Lower leg skin (tissue), 4 donors: ENCODE measurements at places on chromosomes 16 and 17. TPM values are rescaled to one million over a fixed set of nuclear protein-coding genes. Genes with fewer than 3 reads are reported as not detected.

DNA sequence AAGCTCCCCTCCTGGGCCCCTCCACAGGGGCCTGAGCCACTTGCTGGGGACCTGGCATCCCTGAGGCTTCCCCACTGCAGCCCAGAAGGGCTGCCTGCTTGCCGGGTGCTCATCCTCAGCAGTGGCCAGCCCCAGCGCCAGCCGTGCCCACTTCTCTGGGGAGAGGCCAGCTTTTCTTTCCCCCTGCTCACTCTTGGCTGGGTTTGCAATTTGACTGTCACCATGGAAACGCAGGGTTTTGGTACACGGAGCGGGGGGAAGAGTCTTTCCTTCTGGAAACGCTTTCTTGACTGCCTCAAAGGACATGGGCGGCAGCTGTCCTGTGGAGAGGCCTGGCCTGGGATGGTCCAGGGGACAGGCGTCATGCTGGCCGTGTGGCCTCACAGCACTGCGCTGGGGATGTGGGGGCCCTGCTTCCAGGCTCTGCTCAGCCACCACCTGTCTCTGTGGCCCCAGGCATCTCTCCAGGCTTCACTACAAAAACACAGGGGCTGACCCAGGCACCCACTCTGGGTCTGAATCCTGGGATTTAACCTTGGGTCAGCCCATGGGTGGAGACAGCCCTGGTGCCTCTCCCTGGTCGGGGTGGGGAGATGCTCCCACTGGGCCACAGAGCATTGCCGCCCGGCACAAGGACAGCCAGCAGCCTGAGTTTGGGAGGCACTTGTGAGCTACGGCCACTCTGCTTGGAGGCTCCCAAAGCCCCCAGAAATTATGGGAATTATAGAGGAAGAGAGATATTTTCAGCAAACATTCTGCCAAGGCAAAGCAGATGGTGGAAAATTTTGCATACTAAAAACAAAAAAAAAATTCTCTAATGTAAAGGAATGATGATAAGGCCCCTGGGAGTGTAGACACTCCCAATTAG lies 45.9 kb upstream of the DOC2B start:
- DNase-seq, result no peak

- DNase-seq, result no peak
These were observed 28.3 kb downstream of the LYRM1 start for GRCh38 chr16:20928774-20929411.

DNA sequence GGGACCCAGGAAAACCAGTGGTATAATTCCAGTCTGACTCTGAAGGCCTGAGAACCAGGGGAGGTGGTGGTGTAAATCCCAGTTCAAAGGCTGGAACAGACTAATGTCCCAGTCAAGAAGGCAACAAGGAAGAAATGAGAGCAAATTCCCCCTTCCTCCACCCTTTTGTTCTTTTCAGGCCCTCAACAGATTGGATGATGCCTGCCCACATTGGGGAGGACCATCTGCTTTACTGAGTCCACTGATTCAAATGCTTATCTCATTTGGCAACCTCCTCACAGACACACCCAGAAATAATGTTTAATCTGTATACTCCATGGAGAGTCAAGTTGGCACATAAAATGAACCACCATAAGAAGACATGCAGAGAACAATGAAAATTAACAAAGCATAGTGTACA lies 61.9 kb upstream of the CRYM start:
- DNase-seq, result no peak

- no peak for DNase-seq
These were observed 11.9 kb upstream of the SP6 start for GRCh38 chr17:47862621-47863440.

DNA sequence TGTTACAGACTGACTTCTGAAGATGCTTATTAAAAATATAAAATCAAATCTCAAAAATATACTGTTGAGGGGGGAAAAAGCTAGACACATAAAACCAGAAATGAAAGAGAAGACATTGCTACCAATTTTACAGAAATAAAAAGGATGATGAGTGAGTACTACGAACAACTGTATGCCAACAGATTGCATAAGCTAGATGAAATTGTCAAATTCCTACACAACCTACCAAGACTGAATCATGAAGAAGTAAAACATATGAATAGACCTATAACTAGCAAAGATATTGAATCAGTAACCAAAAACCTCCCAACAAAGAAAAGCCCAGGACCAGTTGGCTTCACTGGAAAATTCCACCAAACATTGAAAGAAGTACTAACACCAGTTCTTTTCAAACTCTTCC lies 3.5 kb upstream of the CAPNS2 start:
- DNase-seq, result no peak

- no peak for DNase-seq
These were observed 48.4 kb downstream of the RNF157 start for GRCh38 chr17:76191896-76192295.

DNA sequence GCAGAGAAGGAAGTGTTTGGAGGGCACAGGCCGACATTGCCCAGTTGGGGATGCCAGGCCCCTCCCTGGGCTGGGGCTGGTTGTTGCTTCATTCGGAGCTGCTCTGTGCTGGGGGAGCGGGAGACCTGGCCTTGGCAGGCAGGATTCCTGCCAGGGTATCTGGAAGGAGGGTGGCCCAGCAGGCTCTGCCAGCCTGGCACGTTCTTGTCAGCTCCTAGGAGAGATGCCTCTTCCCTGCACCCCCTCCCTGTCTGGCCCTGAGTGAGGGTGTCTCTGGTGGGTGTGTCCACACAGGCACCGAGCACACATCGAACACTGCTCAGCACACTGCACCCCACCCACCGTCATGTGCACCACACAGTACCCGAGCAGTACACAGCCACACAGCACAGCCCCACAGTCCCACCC lies 35.2 kb downstream of the ARHGAP23 start:
- DNase-seq, result peak; percentile 92

- DNase-seq, result peak; percentile 69
These were observed 102.1 kb downstream of the N4BP1 start for GRCh38 chr16:48507886-48508285.

GRCh38 chr17:76092526-76093413 lies 10.8 kb downstream of the EXOC7 start:
- DNase-seq, result no peak

DNA sequence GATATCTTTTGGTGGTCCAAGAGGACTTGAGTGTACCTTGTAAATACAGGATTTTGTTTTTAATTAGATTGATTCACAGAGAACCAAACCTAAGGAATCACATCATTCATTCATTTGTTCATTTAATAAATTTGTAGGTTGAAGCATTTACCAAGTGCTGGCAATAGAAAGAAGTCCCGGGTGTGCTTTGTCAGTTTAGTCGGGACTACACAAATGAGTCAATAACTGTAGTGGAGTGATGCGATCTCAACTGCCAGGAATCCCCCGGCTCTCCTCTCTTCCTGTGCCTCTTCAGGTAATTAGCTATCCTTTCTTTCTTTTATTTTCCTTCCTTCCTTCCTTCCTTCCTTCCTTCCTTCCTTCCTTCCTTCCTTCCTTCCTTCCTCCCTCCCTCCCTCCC lies 1.4 kb upstream of the WWOX start:
- no peak for DNase-seq

GRCh38 chr17:74368341-74369081 lies 1.2 kb downstream of the GPR142 start:
- DNase-seq, result peak; percentile 93

DNA sequence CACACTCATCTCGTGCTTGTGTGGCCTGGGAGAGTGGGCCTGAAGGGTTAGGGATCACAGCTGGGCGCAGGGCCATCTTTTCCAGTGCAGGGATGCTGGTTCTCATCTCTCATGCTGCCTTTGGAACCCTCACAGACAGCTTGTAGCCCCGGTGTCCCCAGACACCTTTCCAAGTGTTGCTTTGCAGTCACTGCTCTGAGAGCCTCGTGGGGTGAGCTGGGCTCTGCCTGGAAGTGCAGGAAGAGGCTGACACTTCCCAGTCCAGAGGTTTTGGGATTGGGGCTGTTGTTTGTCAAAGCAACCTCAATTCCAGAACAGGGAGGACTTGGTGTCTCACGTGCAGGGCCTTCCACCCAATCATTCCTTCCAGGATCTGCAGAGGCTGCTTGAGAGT lies 28.2 kb downstream of the TBX4 start:
- DNase-seq, result peak; percentile 74

- DNase-seq, result no peak
These were observed 241.7 kb downstream of the SOX9 start for GRCh38 chr17:72362376-72363088.

GRCh38 chr16:87366288-87366687 lies 17.3 kb downstream of the FBXO31 start:
- no peak for DNase-seq

- no peak for DNase-seq
These were observed 7.3 kb downstream of the VAT1 start for GRCh38 chr17:43014649-43015542.

DNA sequence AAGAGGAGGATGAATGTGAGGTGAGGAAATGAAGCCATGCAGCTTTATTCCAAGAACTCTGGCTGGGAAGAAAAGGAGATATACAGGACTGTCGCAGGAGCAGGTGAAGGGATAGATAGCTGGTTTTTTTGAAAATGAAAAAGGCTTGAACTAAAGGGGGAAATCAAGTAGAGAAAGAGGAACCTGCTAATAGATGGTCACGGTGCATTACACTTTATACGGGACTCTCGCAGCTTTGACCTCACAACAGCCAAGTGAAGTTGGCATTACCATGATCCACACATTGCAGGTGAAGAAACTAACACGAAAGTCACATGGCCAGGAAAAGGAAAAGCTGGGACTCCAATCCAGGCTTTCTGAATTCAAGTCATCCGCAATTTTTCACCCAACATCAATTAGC lies 86.9 kb downstream of the HS3ST2 start:
- no peak for DNase-seq

- DNase-seq, result no peak
These were observed 4.3 kb downstream of the SPATA2L start for GRCh38 chr16:89697161-89697615.

DNA sequence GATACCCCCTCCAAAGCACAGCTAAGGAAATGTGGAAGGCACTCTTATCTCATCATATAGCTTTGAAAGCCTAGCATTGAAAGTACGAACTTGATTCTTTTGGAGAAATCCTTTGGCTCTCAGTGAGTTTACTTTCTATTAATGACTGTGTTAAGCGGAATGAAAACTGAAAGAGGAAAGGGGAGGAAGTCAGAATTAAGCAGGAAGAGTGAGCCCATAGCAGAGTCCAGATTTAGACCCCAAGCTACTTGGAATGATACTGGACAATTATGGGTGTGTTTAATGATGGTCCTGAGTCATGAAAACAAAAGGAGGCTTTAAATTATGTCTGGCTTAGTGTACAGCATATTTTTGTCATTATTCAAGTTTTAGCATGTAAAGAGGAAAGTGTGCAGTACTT lies 42.2 kb downstream of the TENT4B start:
- DNase-seq, result no peak

GRCh38 chr16:81558077-81558443 lies 113.5 kb downstream of the CMIP start:
- DNase-seq, result no peak

DNA sequence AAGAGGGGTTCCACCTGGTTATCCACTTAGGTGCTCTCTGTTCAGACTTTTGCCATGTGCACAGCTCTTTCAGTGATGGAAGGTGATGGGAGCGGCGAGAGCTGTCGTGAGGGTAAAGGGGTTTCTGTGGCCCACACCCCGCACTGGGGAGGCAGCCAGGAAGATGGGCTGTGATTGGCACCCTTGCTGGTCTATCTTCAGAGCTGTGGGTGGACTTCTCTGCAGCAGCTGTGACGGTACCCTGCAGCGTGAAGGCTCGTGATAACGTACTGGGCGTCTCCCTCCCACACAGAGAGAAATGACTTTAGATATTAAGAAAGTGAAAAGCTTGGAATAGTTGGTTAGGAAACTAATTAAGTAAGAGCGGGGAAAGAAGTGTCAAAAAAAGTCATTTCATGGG lies 45.8 kb downstream of the MPRIP start:
- DNase-seq, result peak; percentile 65

- DNase-seq, result no peak
These were observed 21.3 kb upstream of the SLC35B1 start for GRCh38 chr17:49729069-49729468.

- DNase-seq, result no peak
These were observed 3.8 kb upstream of the C1QL1 start for GRCh38 chr17:44971776-44972483.

GRCh38 chr17:31560616-31561235 lies 169.3 kb downstream of the RAB11FIP4 start:
- DNase-seq, result peak; percentile 87

GRCh38 chr17:41619036-41619926 lies 5.1 kb downstream of the KRT17 start:
- peak; percentile 82 for DNase-seq

- peak; percentile 92 for DNase-seq
These were observed 5.2 kb downstream of the CISD3 start for GRCh38 chr17:38735161-38735997.

GRCh38 chr16:55439101-55439690 lies 39.8 kb upstream of the MMP2 start:
- DNase-seq, result no peak

GRCh38 chr16:24180451-24180850 lies 75.7 kb upstream of the CACNG3 start:
- no peak for DNase-seq

DNA sequence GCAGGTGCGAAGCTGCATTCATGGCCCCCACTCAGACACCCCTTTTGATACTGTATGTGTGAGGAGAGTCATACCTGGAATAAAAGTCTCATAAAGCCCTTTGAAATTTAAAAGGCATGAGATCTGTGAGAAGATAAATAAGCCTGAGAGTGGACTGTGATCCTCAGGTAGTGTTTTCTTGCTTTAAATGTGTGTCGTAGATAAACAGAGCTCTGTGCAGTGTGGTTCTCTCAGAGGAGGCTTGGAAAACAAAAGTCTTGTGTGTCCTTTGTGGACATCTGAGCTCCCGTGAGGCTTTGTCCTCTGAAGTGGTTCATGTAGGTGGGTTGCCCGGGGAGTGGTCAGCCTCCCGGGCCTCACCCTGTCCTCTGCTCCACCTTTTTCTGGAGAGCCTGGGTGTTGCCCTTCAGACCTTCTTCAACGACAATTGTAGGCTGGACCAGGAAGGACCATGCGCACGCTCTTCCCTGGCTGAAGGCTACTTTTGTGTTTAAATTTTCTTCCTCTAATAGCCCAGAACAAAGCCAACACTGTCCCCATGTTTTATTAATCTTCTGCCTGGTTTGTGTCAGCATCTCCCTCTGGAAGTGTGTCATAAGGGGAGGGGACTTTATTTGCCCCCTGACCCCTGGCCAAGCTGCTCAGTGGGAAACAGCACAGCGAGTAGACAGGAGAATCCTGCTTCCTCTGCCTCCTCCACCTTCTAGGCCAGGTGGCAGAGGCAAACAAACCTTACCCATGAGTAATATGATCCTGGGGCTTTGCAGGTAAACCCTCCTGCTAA lies 151.2 kb downstream of the MSI2 start:
- no peak for DNase-seq

KRT33A gene
- not detected for total RNA-seq

ITGB3 gene
- total RNA-seq, result 2.2 TPM

SUPT4H1 gene
- total RNA-seq, result 89.7 TPM

GPT2 gene
- total RNA-seq, result 79.0 TPM

CD300H gene
- total RNA-seq, result not detected

RAB11FIP4 gene
- 38.8 TPM for total RNA-seq

GPR179 gene
- total RNA-seq, result not detected

TMEM235 gene
- total RNA-seq, result not detected

SULT1A1 gene
- 2.4 TPM for total RNA-seq

LRRC3C gene
- not detected for total RNA-seq

KCNJ18 gene
- total RNA-seq, result 24.2 TPM
